ENCODE measurements at places on chromosomes 2 and 18. TPM values are rescaled to one million over a fixed set of nuclear protein-coding genes. Genes with fewer than 3 reads are reported as not detected.
A peak's percentile ranks its signal among the peaks of the same experiment; 100 is the strongest.

The UNC80 gene
- polyA plus RNA-seq = not detected

The NFU1 gene
- 56.1 TPM for polyA plus RNA-seq

The TUBB8B gene
- polyA plus RNA-seq = not detected

The SKA1 gene
- polyA plus RNA-seq = not detected

DNA sequence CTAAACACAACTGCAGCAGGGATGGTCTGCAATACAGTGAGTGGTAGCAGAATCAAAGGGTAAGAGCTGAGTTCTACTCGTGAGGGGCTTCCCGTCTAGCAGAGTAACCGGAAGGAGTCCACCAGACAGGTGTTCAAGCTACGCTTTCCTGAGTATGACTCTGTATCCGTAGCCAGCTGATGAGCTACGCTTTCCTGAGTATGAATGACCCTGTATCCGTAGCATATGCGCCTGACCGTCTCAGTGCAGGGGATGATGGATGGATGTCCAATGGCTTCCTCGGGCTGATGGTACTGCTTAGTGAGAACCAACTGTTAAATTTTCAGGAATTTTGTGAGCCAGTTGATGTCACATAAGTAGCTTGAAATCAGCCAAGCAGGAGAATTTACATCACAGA is 244.1 kb upstream of the MYT1L start:
- DNase-seq = no peak

GRCh38 chr2:172253190-172254052 is 150.7 kb upstream of the DLX2 start:
- peak; percentile 75 for DNase-seq

- no peak for DNase-seq
Measured at GRCh38 chr2:46831869-46832265, 83.7 kb downstream of the MCFD2 start.

- DNase-seq = peak; percentile 95
Measured at GRCh38 chr2:38148501-38148900, 72.5 kb upstream of the CYP1B1 start.

- DNase-seq = peak; percentile 45
Measured at GRCh38 chr18:60549338-60549960, 176.9 kb upstream of the MC4R start.

GRCh38 chr2:198628596-198628995 is 824.2 kb downstream of the PLCL1 start:
- DNase-seq = no peak

DNA sequence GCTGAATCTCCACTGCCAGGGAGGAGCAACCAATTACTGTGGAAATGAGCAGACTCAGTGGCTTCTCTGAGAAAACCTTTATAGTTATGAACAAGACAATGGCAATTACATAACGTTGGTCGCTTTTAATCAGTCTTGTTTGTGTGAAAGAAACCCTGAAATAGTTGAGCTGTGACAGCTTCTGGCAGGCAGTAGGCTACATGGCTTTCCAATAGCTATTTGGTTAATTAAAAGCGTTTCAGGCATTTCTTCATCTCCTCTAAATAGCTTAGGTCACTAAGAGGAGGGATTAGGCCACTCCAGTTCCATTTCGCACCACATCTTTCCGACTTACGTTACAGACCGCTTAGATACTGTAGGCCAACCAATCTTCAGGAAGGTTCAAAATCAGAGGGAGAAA is 794.4 kb upstream of the ID2 start:
- no peak for DNase-seq

DNA sequence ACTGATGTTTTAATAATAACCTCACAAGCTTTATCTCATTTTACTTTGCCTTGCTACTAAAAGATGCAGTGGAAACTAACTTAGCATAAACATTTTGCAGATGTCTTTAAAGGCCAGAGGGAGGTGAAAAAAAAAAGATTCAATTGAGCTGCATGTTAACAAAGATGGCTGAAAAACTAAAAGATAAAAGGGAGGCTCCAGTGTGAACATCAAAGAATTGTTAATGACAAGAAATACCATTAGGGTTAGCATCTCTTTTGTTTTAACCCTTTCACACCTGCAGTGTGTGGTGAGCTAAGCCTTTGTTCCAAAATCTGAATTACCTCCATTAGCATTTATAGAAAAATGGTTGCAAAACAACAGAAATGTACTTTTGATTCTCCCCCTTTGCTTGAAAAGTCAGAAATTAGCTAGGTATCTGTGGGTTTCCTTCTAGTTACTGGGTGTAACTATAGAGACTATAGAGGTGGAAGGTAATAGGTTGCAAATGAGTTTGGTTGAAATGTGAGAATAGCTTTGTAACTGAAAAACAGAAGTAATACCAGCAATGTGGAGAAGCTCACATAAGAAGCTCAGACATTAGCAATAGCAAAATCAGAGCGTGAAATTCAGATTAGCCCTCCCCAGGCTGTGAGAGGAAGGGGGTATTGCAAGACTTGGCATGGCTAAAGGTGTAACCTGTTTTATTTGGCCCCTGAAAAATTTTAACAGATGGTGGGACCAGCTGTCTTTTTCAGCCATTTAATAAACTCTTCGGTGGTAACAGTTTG is 34.8 kb upstream of the SP5 start:
- no peak for DNase-seq

- DNase-seq = no peak
Measured at GRCh38 chr18:4102901-4103300, 352.2 kb downstream of the DLGAP1 start.

DNA sequence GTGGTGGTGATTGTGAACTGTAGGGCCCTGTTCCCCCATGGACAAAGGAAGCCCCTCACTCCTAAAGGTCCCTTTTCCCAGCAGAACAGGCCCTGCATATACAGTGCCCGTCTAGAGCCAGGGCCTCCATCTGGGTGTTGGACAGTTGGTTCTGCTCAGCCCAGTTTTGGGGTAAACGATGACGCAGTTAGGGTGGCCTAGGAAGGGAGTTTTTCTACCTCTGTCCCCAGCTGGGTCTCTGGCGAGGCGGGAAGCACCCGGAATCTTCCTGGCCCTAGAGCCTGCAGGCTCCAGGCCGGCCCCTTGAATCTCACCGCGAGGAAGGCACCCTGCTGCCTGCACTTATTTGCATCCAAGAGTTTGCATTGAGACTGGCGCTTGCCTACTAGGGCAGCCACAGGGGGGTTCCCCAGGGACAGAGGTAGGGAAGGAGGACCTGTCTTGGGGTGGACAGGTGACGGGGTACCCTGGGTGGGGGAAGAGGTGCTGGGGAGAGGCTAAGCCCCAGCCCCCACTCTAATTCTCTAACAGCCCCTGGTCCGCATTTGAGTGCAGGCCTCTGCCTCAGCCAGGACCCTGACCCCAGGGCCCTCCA is 529 bp upstream of the MTA3 start:
- DNase-seq = no peak

DNA sequence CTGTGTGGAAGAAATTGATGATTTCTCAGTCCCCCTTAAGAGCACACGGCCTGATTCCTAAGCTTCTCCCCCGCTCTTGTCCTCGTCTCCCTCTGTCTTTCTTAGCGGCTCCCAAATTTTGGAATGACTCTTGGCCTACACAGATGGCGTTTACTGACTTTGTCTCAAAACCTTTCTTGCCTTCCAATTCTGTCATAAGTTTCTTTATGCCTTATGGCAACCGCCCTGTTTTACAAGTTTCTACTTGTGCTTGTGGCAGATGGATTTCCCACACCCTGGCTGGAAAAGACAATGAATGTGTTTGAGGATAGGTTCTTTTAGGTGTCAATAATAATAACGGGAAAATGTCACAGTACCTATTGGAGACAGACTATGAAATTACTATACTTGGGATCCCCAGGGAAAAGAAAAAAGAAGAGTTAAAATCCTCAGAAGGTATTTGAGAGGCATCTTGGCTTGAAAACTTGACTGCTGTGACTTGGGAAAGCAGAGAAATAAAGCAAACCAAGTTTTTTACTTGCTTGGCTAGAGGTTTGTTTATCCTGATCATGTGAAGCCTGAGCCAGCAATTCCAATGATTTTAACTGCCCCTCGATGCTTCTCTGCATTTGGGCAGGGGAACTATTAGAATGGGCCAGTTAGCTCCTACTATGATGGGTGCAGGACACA is 276.4 kb downstream of the HRH4 start:
- DNase-seq = no peak

GRCh38 chr18:10353791-10354190 is 100.6 kb upstream of the APCDD1 start:
- no peak for DNase-seq

DNA sequence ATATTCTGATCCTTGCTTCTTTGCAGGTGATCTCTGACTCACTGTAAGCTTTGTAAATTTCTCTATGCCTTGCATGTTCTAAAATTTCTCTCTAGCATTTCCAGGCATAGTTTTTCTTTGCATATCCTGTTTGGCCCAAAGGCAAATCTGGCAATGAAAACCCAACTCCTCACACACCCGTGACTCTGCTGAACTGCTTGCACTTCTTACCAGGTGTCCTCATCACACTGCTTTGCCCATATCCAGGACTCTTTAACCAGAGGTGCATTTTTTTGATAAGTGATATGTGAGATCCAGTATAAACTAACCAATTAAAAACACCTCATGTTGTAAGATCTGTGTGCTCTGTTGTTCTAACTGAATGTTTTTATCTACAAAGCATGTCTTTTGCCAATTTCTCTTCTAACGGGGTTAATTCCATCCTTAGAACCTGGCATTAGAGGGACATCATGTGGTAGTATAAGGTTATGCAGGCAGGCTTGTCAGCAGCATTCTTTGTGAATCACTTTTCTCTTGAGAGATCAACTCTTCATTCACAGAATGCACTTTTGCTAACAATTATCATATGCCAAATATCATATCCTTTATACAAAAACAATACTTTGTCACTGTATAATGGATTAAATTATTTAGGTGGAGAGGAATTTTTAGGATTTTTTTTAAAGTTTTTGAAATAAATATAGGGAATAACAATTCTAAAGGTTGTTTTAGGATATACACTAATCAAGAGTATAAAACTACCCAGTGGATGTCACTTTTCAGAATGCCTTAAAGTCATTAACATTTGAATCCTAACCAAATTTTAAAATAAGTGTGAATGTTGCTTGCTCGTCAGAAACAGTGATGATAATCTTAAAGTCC is 20.8 kb upstream of the TMX3 start:
- peak; percentile 47 for DNase-seq

- no peak for DNase-seq
Measured at GRCh38 chr2:142052220-142052863, 78.5 kb downstream of the LRP1B start.

GRCh38 chr2:134240061-134240460 is 13.8 kb upstream of the MGAT5 start:
- no peak for DNase-seq
